Stimulated activated effector memory CD8-positive, alpha-beta T cell treated with anti-CD3 and anti-CD28 coated beads, Interleukin-12 subunit alpha, Interleukin-12 subunit beta, amount 100 ng/mL, for 72 hours (primary cell): ENCODE measurements at places on chromosomes 3 and 15.

- no peak for DNase-seq
These were observed 76.8 kb downstream of the CPNE4 start for GRCh38 chr3:131957980-131958379.

DNA sequence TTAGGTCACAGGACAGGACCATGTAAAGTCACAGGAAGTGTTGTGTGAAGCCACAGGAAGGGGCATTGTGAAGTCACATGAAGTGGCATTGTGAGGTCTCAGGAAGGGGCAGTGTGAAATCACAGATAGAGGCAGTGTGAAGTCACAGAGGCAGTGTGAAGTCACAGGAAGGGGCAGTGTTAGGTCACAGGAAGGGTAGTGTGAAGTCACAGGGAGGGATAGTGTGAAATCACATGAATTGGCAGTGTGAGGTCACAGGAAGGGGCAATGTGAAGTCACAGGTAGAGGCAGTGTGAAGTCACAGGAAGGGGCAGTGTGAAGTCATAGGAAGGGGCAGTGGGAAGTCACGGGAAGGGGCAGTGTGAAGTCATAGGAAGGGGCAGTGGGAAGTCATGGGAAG is 37.9 kb downstream of the GASK1A start:
- DNase-seq = no peak

DNA sequence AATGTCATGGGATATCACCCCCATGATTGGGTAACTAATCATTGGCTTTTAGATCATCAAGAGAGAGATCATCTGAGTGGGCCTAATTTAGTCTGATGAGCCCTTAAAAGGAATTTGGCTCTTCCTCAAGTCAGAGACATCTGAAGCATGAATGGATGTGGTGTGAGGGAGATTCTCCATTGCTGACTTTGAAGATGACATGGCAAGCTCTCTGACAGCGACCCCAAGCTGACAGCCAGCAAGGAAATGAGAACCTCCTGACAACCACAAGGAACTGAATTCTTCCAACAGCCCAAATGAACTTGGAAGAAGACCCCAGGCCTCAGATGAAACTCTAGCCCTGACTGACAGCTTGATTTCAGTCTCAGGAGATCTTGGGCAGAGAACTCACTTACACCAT is 108.4 kb upstream of the SPATA12 start:
- no peak for DNase-seq

- DNase-seq = no peak
These were observed 10.2 kb upstream of the TGFBR2 start for GRCh38 chr3:30596152-30596551.

DNA sequence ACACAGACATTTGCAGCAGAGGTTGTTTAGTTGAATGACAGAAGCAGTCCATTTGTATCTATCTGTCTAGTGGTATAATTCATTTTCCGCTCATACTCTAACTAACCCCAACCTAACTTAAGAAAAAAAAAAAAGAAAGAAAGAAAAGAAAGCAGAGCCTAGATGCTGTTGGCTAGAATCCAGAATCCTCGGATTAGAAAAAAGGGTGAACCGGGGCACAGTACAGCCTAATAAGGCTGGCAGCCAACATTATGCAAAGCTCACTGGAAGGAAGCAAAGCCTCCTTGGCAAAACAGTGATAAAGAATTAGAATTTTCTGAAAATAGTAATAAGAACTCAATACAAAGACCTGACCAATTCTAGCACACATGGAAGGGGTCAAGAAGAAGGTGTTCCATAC is 640.8 kb downstream of the TUSC7 start:
- DNase-seq = no peak
